NCI-H1694 treated with DMSO at 0.1 percent for 48 hours (cell line): ENCODE measurements at places on chromosomes 3 and 15.

DNA sequence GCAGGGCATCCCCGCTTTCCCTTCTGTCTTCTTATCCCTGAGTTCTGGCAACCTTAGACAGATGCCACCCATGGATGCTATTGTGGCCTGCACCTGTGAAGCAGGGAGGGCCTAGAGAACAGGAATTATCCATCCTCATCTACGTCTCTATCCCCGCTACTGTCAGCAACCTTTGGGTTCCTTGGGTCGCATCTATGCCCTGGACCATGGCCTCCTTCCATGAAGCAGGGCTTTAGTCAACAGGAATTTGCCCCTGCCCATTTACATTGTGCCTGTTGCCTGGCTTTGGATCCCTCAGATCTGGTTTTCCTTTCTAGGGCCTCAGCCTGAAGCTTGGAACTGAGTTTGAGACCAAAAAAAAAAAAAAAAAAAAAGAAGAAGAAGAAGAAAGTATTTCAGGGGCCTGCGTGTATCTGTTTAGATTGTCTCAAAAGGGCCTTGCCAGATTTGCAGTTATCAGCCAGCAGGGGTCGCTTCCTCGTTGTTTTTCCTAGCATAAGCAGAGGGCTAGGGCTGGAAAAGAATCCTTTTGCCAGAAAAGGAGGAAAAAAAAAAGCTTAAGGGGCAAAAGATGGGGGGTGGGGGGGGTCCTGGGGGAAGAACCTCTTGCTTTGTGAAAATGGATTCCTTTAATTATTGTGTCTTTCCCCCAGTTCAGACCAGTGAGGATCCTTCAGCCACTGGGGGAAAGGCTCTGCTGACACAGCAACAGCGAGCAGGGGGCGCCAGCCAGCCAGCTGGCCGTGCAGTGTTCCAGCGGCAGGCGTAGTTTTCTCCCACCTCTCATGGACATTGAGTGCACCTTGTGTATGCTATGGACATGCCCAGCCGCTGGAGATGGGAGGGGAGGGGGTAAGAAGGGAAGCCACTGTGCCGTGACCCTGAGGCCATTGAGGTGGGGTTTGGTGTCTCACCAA is 65.7 kb upstream of the ALDH1L1 start:
- DNase-seq: peak; percentile 65

GRCh38 chr3:114557791-114558190 is 264.0 kb downstream of the TIGIT start:
- no peak for DNase-seq

DNA sequence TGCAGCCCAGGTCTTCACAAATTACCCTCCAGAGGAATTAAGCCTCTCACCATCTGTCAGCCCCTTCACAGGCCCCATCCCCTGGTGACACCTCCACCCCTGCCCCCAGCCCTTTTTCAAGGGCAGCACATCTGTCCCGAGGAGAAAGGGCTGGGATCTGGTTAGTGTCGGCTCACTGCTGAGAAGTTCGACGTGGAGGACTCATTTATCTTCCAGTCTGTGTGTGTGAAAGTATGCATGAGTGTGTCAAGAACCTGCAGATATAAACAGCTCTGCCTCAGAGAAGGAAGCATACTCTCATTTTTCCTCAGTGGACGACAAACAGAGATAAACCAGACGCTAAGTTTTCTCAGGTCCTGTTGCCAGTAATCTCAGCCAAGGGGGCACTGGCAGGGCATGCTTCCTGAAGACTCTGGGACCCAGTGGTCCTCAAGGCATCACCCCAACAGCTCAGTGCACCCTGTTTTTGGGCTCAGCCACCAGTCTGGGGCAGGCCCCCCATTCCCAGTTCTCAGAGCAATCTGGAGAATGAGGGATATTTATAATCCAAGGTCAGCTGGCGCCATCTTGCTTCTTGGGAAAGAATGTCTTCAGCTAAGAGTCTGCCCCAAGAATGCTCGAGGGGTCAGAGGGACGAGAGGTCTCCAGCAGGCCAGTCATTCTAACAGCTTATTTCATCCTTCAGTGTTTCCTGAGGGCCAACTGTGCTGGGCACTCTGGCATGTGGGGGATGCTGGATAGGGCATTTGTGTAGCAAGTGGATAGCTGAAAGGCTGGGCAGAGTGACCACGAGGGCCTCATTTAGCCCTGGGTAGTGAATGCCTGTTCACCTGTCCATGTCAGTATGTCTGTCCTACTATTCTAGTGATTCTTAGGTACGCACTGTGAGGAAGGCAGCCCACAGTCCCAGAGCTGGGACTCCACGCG is 73.6 kb downstream of the ADCY5 start:
- DNase-seq: no peak

DNA sequence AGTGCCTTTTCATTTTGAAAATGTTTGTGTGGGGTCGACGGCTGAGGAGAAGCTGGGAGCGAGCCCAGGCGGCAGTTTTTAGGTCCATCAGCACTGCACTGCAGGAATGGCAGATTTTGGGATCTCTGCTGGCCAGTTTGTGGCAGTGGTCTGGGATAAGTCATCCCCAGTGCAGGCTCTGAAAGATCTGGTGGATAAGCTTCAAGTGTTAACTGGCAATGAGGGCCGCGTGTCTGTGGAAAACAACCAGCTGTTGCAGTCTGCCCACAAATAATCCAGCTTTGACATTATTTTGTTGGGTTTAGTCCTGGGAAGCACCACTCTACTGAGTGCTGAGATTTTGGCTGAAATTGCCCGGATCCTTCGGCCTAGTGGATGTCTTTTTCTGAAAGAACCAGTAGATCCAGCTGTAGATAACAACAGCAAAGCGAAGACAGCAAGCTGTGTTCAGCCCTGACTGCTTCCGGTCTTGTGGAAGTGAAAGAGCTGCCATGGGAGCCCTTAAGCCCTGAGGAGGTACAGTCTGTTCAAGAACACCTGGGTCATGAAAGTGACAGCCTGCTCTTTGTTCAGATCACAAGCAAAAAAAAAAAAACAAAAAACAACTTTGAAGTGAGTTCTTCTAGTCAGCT is 13.1 kb upstream of the ANP32A start:
- DNase-seq: no peak

- no peak for DNase-seq
Observed at GRCh38 chr3:179734497-179735281, 81.8 kb downstream of the USP13 start.

DNA sequence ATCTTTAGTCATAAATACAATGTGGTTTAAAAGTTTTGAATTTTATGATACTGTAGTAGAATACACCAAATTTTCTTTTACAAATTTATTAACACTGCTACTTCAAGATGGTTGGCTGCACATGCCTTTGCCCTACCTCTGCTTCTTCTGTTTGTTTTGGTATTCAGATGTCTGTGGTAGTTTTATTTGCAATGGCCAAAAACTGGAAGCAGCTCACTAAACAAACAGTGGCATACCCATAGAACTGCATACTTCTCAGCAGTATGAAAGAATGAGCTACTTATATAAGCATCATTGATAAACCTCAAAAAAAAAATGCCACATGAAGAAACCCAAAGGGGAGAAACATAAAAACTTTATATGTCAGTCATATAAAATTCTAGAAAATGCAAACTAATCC is 19.5 kb downstream of the ARIH2 start:
- DNase-seq: no peak

DNA sequence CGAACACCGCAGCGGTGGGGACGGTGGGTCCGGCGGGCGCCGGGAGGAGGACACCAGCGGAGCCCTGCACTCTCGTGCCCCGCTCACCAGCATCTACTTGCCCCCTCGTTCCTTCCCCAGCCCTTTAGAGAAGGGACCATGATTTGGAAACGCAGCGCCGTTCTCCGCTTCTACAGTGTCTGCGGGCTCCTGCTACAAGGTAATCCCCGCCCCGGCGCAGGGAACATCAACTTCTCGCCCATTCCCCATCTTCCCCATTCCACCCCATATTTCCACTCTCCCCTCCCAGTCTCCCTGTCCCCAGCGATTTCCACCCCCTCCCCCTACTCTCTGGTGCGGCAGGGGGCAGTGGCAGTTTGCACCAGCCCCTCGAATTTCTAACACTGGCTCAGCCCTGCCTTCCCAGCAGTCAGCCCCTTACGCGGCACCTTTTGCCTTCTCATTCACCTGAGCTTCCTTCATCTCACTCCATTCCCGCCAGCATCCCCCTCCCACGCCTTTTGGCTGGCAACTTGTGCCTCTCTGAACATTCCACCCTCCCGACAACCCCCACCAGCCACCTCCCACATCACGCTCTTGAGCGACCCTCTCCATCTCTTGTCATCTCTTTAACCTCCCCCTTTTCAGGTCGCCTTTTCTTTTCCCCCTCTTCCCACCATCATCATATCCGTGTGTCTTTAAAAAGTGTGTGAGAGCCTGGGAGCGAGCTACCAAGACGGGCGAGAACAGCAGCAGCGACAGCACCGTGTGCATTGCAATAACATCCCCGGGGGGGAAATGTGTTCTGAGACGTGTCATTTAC is 882 bp downstream of the CADM2 start:
- DNase-seq: no peak

DNA sequence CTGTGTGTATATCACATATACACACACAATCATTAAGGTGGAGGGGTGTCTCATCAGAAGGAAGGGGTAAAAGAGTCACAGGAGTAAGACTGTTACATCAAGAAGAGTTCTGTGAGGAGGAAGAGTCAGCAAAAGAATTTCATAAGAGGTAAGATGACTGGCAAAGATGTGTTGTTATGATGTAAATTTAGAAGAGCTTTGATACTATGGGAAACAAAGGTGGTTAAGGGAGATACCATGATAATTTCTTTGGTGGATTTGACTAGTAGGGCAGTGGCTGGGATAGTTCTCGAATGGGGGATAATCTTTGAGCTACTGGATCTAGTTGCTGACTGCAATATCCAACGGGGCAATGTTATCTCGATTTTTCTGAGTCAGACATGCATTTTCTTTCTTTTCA is 61.6 kb downstream of the STAG1 start:
- no peak for DNase-seq

DNA sequence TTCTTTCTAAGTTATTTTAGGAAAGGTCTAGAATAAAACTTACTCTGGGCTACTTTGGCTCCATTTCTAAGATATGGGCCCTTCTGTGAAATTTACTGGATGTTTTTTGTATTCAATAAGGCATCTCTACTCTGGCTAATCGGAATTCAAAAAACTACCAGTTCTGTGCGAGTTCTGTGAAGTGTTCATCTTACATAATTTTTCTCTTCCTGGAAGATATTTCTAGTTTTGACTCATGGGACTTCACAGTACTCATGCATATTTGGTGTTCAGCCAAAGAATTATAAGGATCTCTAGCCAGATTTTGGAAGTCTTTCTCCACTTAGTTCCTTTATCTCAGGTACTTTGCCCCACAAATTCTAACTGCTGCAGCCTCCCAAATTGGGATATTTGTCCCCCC is 46.4 kb upstream of the MBNL1 start:
- no peak for DNase-seq

- DNase-seq: no peak
Observed at GRCh38 chr3:182063742-182064141, 352.0 kb downstream of the SOX2 start.

GRCh38 chr3:81947359-81947758 is 185.9 kb upstream of the GBE1 start:
- DNase-seq: no peak

DNA sequence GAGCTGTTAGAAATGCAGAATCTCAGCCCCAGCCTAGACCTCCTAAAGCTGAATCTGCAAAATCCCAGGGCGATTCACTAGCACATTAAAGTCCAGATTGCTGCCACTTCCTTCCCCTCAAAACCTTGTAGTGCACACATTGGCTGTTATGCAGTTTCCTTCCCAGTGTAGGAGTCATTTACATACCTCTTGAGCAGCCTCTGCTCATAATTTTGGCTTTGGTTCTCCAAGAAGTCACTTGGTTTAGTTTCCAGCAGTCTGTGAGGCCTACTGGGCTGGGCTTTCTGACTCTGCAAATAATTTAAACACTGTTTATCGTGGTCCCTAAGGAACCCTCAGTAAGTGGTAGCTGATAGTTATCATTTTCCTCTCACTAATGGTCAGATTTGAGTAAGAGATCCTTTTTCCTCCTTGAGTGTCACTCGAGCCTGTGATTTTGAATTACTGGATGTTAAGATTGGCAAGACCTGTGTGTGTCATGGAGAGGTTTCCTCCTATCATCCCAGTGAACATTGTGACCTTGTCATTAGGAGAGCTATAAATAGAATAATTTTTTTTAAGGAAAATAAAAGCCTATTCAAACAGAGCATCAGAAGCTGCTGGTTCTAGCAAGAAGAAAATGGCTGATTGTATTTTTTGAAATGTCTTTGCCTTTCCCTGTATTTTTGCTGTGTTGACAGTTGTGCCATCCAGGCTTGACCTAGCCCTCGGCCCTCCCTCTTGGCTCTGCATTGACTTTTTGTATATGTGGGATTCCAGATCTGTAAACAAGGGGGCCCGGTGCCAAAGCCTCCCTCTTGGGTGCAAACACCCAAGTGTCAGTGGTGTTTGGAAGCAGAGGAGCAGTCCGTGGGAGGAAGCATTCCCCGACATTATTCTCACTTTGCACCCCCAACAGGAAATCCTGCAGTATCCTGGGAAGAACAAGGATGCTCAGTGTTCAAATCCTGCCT is 134.8 kb upstream of the ANKRD28 start:
- no peak for DNase-seq

GRCh38 chr3:11589706-11590105 is 54.0 kb downstream of the VGLL4 start:
- no peak for DNase-seq

DNA sequence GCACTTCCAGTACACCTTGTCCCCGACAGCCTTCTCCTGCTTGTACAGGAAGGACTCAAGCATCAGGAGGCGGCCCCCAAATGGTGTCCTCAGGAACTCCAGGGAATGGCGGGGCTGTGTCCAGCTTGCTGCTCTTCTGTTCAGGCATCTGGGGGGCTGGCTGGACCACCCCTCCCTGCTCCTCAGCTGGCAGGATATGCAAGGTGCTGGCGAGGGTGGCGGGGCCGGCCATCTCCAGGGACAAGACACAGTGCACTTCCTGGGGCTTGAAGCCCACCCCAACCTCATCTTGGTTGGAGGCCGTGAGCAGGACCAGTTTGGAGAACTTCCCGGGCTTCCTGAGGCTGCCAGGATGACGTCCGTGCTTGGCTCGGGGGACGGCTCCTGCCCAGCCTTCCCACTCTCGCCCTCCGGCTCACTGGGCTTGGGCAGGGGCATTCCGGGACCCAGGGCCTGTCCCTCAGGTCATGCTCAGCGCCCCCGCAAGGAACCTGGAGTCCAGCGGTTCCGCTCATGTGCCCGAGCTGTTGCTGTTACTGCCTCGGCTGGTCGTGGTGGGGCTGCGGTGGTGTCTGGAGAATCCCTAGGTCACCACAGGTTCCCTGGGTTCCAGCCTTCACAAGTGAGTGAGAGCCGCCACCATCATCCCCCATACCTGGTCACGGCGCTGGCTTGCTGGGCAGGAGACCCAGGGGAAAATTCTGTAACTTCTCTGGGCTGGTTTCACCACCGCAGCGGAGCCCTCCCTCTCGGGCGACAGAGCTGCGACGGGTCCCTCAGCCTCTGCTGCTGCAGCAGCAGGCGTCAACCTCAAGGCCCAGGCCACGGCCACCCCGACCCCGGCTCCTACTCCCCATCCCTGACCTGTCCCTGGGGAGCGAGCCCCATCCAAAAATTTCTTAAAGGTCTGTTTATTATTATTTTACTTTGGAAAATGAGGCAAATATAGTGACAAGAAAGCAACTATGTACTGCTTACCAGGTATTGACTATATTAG is 82.8 kb upstream of the FXR1 start:
- no peak for DNase-seq

GRCh38 chr15:67750371-67750770 is 74.9 kb upstream of the SKOR1 start:
- DNase-seq: no peak

GRCh38 chr15:78372880-78373279 is 32.7 kb downstream of the CRABP1 start:
- DNase-seq: no peak

GRCh38 chr15:33048255-33048654 is 146.3 kb downstream of the FMN1 start:
- no peak for DNase-seq

- DNase-seq: peak; percentile 52
Observed at GRCh38 chr3:125150525-125151441, 61.8 kb downstream of the SLC12A8 start.

- DNase-seq: no peak
Observed at GRCh38 chr15:100341239-100341749, 481 bp downstream of the ADAMTS17 start.
